ENCODE measurements at places on chromosomes 12 and 14.

DNA sequence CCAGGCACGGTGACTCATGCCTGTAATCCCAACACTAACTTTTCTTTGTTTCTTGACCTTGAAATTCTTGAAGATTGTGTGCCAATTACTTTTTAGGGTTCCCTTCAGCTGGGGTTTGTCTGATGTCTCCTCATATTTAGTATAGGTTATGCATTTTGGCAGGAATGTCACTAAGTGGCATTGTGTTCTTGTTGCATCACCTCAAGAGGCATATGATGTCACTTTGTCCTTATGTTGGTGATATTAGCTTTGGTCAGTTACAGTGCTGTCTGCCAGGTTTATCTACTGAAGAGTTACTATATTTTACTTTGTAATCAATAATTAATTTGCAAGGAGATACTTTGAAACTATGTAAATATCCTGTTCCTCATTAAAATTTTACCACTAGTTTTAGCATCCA is 61.0 kb upstream of the BTG1 start:
- no peak for DNase-seq

DNA sequence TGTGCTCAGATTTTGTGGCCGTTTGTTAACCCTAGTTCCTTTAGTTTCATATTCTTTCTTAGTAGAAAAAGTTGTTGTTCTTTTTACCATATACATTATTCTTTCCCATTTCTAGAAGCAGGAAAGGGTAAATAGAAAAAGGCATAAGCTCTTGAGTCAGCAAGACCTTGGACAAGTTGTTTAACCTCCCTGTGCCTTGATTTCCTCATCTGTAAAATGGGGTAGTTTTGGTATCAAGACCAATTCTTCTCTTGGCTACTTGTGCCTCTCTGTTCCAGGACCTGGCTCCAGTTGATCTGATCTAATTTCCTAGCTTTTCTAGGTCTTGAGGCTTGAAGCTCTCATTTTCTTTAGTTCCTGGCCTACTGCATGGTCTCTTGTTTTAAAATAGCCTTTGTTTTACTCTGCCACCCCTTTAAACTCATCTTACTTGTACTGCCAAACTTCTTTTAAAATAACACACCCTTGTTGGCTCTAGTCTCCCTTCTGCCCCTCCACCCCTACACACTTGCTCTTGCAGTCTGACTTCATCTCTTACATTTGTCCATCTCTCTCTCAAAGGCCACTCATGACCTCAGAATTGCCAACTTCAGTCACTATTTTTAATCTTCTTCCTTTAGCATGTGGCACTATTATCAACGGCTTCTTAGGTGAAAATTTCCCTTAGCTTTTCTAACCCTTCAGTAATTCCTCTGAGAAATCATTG is 143.7 kb downstream of the TTLL5 start:
- peak; percentile 79 for DNase-seq

- peak; percentile 90 for DNase-seq
Measured at GRCh38 chr12:7092229-7092985, at the start of gene C1R. C1R (minus strand) TSS chr12:7092445; CDS start chr12:7092388, 57 bp downstream.

GRCh38 chr12:26492406-26492805 is 297.0 kb downstream of the SSPN start:
- DNase-seq = no peak

GRCh38 chr14:80781972-80782367 is 159.6 kb downstream of the CEP128 start:
- DNase-seq = peak; percentile 72

DNA sequence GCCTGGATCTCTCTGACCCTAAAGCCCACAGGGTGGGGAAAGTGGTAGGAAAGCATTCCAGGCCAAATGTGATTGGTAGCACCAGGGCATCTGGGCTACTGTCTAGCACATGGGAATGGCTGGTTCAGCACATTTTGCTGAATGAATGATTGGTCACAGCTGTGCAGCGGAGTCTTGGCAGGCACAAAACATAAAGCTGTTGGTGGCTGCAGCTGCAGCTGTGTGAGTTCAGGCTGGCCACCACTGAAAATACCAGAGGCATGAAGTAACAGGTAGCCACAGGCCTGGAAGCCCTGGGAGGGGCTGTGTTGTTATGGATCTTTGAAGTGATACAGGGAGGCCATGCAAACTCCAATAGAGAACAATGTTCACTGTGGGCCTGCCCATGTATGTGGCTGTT is 72.7 kb downstream of the MYRFL start:
- peak; percentile 99 for DNase-seq

- DNase-seq = no peak
Measured at GRCh38 chr12:6684609-6685008, 4.6 kb downstream of the ZNF384 start.

DNA sequence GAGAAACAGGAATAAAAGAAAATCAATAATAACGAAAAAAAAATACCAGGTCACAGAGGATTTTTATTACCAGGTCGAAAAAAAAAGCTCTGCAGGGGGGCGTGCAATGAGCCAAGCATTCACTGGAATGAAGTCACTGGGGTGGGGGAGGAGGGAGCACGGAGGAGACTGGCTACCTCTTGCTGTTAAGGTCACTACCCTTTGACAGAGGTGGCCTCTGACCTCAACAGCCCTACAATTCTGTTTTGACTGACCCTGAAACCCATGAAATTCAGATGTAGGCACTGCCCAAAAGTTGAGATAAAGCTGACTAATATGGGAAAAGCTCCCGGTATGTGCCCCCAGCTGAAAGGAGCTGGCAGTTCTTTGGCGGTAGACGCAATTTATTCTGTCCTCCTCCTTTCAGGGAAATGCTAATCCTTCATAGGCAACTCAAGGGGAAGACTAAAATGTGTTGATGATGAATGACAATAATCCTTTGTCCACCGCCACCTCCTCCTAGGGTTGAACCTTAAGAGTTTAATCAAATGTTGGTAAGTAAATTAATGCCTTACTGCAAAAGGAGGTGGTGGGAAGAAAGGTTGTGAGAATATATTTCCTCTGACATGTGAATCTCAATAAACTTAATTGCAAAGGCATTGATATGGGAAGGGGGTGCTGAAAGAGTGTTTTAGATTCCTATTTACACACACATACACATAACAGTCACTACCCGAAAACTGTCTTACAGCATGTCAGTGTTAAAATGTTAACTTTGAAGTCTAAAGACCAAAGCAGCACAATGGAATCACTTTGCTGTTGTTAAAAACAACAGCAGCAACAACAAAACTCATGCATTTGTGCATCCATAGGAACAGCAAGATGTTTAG is 6.3 kb upstream of the RIC8B start:
- DNase-seq = no peak

GRCh38 chr12:20368114-20368650 is at the start of gene PDE3A:
PDE3A (plus strand) TSS chr12:20368537; CDS start chr12:20369285, 748 bp downstream.
- DNase-seq = peak; percentile 64

- no peak for DNase-seq
Measured at GRCh38 chr12:100904270-100904669, 109.7 kb downstream of the ANO4 start.

DNA sequence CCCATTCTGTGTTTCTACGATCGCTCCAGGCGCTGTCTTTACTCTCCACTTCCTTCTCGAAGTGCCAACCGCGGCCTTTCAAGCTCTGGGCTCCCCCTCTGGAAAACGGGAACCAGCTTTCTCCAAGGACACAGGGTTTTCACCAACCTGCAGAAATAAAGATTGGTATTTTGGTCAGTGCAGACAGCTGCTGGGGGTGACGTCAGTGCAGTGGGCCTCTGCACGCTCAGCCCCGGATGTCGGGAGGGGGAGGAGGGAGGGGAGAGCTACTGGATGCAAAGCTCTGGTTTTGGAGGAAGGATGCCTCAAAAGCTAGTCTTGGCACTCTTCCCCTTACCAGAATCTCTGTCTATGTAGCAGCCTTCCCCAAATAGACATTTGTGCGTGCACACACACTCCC is 19.9 kb downstream of the HRK start:
- peak; percentile 82 for DNase-seq

DNA sequence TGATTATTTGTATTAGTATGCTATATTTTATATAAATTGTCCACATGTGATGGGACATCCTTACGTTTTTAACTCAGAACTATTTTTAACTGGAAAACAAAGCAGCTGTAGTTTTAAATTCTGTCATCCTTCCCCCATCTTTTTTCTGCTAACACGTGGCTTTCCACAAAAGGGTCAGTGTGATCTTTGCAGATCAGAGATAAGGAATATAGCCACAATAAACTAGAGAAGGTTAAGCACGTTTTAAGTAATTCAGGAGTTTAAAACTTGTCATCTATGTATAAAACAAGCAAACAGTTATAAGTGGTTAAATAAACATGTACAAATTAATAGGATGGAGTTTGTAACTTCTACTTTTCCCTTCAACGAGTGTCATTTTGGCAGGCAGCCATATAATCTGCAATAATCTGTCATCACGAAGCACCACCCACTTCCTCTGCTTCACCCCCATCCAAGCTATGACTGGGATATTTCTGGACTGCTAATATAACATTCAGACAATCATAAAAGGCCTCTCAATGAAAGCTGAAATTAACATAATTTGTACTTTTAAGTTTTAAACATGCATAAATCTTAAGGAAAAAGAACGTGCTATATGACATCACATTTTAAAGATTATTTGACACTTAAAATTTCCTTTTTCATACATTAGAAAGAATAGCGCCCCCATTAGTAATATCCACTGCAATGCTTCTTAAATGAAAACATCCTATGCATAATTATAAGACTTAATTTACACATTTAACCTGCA is 15.3 kb downstream of the TAOK3 start:
- peak; percentile 55 for DNase-seq

- no peak for DNase-seq
Measured at GRCh38 chr14:21825149-21825743, 151.6 kb upstream of the OR4E1 start.

GRCh38 chr12:110600254-110600653 is 13.7 kb upstream of the TCTN1 start:
- DNase-seq = peak; percentile 56

GRCh38 chr14:68703093-68703492 is 89.8 kb downstream of the ZFP36L1 start:
- peak; percentile 50 for DNase-seq

DNA sequence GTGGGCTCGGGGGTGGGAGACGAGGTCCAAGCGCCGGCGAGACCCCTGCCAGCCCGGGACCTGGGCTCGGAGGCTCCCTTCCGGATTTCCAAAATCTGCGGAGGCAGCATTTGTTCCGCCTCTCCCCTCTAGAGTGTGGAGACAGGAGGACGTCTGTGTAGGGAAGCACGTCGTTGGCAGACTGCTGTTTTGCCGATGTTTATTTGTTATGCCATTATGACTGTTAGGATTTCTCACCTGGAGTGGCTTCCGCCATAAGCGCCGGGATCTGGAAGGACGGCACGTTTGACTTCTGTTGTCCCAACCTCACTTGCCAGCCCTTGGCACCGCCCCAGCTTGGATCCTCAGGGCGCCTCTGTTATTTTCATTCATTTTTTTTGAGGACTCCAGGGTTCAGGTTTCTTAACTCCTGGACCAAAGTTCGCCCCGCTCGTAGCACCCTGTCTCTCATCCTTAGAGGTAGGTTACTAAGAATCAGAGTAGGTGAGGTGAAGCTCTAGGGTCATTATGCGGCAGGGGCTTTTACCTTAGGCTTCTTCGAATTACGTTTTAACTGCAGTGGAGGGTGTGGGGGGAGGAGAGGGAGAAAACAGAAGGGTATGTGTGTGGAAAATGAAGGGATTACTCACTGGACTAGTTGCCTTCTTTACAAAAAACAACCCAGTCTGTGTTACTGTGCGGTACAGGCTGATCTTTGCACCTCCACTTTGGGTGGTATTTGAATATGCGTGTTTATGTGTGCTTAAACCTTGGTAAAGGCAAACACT is 547 bp upstream of the PYGL start:
- peak; percentile 67 for DNase-seq

DNA sequence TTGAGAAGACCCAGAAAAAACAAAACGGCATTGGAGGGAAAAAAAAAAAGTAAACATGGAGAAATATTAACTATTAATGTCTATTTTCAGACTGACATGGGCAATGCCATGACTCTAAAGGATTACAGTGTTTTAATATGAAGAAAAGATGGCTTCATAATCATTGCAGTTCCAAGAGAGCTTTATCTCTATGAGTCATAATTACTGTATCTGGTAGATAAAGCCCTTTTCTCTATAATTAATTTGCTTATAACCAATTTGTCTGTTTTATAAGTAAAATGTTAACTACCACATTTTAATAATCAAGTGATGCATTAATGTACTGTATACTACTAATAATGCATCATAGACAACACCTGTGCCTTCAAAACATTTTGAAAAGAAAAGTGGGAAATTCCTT is 59.7 kb downstream of the CLIP1 start:
- DNase-seq = no peak

DNA sequence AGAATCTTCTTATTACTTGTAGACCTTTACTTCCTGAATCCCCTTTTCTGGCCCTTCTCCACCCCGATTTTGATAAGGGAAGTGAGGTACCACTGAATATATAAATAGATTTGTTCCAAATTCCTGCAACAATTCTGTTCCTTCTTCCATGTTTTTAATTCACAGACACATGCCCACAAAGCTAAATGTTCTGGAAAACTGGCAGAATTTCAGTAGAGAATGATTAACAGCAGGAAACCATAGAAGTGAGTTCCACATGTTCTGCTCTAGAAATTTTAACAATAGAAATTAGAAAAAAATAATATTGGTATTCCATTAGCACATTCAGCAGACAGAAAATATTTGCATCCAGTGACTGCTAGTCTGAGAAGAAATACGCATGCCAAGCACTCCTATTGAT is 139.6 kb downstream of the SLC2A13 start:
- no peak for DNase-seq

DNA sequence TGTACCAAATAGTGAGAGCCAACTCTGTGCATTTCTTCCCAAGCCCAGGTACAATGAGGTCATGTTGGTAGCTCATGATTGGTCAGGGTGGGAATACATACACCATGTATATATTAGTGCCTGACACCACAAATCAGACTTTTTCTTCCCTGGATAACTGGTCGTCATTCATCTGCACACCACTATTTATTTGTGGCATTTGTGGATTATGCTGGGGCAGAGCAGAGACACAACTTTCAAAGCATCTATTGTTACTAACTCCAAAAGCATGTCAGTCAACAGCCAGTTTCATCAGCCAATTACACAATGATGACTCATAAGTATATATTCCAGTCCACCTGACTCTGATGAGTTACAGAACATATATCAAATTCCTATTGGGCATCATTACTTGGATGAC is 181.7 kb downstream of the ADAMTS20 start:
- DNase-seq = peak; percentile 44

GRCh38 chr12:27782481-27782880 is 2.4 kb upstream of the MANSC4 start:
- DNase-seq = no peak

DNA sequence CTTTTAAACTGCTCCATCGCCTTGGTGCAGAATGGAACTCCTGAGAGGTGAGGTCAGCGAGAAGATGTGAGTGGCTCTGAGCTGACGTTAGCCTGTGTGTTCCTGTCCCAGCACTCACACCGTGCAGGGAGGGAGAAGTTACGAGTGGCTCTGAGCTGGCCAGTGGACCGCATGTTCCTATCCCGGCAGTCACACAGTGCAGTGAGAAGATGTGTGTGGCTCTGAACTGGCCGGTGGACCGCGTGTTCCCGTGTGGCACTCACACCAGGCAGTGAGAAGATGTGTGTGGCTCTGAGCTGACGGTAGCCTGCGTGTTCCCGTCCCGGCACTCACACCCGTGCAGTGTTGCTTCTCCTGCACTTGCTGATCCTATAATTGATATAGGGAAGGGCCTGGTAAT is 59.9 kb downstream of the VCPKMT start:
- DNase-seq = no peak
